ENCODE measurements at places on chromosomes 6 and 20. TPM values are rescaled to one million over a fixed set of nuclear protein-coding genes. Genes with fewer than 3 reads are reported as not detected.

The STX11 gene
- polyA plus RNA-seq, result 0.97 TPM

The ADTRP gene
- 0.72 TPM for polyA plus RNA-seq

The UBE3D gene
- 10.3 TPM for polyA plus RNA-seq

The CRISP3 gene
- 0.55 TPM for polyA plus RNA-seq

The PPP1R14C gene
- polyA plus RNA-seq, result 25.1 TPM

The SNPH gene
- 1.8 TPM for polyA plus RNA-seq

The CST5 gene
- polyA plus RNA-seq, result not detected

The GCNT2 gene
- polyA plus RNA-seq, result 17.0 TPM

The HUS1B gene
- polyA plus RNA-seq, result not detected

The PRR18 gene
- polyA plus RNA-seq, result 0.35 TPM

The WFDC10A gene
- polyA plus RNA-seq, result not detected

The SAPCD1 gene
- polyA plus RNA-seq, result 6.0 TPM

The AVP gene
- polyA plus RNA-seq, result not detected

The RBPJL gene
- not detected for polyA plus RNA-seq

The SNRPB2 gene
- polyA plus RNA-seq, result 122 TPM

The GPR6 gene
- polyA plus RNA-seq, result not detected

The RAMACL gene
- polyA plus RNA-seq, result 3.2 TPM

The DLL1 gene
- polyA plus RNA-seq, result 9.4 TPM

The JPH2 gene
- 1.2 TPM for polyA plus RNA-seq

The GINS1 gene
- 18.5 TPM for polyA plus RNA-seq

The DEFB124 gene
- not detected for polyA plus RNA-seq

The GRM1 gene
- 0.20 TPM for polyA plus RNA-seq

The NUP153 gene
- 59.1 TPM for polyA plus RNA-seq

The RGS17 gene
- 2.4 TPM for polyA plus RNA-seq

The NKAPL gene
- 2.7 TPM for polyA plus RNA-seq

The MOG gene
- not detected for polyA plus RNA-seq

The BMP5 gene
- polyA plus RNA-seq, result 3.4 TPM

The LY6G6C gene
- polyA plus RNA-seq, result 0.28 TPM

The TULP1 gene
- polyA plus RNA-seq, result 1.3 TPM

The RALGAPB gene
- 36.5 TPM for polyA plus RNA-seq

The BTNL2 gene
- polyA plus RNA-seq, result 1.3 TPM

The LRRN4 gene
- polyA plus RNA-seq, result 9.8 TPM

The EEF1A2 gene
- polyA plus RNA-seq, result 0.79 TPM

The SLC12A5 gene
- polyA plus RNA-seq, result 1.8 TPM

The VNN1 gene
- polyA plus RNA-seq, result 0.21 TPM

The CLPSL2 gene
- polyA plus RNA-seq, result not detected
